GDM1 (cell line): ENCODE measurements at places on chromosomes 16 and 17.

GRCh38 chr16:143047-143446, 4.6 kb upstream of the NPRL3 start:
- DNase-seq: no peak

- no peak for DNase-seq
Measured at GRCh38 chr16:23345237-23345636, 43.1 kb downstream of the SCNN1B start.

GRCh38 chr16:62816971-62817519, 780.8 kb upstream of the CDH8 start:
- no peak for DNase-seq

DNA sequence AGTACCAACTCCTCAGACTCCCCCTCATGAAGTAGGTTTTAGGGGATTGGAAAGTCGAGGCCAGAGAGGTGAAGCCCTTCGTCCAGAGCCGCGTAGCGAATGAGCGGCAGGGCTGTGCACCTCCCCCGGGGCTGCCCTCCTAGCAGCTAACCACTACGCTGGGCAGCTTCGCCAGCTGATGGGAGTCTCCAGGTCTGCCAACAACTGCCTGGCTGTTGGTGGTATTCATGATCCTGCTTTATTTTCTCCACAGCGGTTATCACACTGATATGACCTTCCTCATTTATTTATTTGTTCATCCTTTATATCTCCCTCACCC, 773 bp upstream of the NETO2 start:
- DNase-seq: no peak

- DNase-seq: no peak
Measured at GRCh38 chr16:27289669-27290068, 21.1 kb upstream of the NSMCE1 start.

DNA sequence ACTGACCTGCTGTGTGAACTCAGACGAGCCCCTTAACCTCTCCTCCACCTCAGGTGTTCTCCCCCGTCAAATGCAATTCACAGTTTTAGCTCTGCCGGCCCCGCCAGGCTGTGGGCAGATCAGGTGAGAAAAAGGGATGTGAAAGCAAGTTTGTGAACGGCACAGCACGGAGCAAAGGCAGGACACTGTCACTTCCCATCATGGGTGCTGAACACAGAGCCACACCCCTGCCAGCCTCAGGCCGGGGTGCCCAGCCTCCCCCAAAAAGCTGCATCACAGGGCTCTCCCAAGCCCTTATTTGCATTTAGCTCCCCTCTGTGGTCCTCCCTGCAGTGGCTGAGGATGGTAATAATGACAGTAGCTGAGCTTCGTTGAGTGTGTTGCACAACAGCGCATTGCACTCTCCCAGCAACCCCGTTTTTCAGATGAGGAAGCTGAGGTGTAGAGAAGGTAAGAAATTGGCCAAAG, 88.8 kb upstream of the TNRC6C start:
- DNase-seq: no peak

- DNase-seq: no peak
Measured at GRCh38 chr16:31693733-31694132, 166.0 kb downstream of the AHSP start.

DNA sequence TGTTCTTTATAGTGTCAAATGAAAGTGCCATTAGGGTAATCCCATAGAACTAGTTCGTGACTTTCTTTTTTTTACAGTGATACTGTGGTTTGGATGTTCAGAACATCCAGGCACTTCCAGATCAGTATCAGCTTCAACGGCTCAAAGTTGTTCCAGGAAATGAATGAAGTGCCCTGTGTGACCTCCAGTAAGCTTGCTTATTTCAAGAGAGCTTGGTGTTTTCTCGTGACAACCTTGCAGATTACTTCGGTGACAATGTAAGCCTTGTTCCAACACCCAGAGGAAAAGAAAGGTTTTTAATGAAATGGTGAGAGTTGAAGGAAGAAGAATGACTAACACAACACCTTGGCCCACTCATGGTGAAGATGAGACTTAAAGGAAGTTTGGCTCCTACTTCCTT, 16.0 kb upstream of the KCNJ16 start:
- no peak for DNase-seq

DNA sequence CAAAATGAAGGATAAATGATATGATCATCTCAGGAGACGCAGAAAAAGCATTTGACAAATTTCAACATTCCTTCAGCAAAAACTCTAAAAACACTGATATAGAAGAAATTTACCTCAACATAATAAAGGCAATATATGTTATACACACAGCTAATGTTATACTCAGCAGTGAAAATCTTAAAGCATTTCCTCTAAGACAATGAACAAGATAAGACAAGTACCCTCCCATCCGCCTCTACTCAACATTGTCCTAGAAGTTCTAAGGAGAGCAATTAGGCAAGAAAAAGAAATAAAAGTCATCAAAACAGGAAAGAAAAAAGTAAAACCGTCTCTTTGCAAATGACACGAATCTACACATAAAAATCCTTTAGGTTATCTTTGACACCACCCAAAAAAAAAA, 1432.8 kb downstream of the CDH11 start:
- no peak for DNase-seq

DNA sequence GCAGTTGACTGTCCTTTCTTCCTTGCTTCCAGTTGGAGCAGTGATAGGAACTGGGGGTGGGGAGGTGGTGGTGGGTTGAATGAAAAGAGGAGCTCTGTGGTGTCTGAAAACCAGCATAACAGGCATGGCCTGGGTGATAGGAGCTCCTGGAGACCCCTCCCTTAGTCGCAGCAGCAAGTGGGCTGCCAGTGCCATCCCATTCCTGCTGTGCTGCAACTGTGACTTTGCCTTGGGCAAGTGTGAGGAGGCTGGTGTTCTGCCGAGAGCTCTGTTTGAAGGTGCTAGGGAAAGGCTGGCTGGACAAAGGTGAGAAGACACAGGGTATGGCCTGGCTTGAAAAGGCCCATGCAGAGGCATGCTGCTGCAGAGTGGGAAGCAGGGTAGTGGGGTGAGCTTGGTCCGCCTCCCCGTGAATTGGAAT, 2.7 kb upstream of the CDK5R1 start:
- DNase-seq: no peak

- DNase-seq: no peak
Measured at GRCh38 chr17:35297666-35298065, 54.8 kb downstream of the SLFN5 start.
